ENCODE measurements at places on chromosomes 3 and 15.

DNA sequence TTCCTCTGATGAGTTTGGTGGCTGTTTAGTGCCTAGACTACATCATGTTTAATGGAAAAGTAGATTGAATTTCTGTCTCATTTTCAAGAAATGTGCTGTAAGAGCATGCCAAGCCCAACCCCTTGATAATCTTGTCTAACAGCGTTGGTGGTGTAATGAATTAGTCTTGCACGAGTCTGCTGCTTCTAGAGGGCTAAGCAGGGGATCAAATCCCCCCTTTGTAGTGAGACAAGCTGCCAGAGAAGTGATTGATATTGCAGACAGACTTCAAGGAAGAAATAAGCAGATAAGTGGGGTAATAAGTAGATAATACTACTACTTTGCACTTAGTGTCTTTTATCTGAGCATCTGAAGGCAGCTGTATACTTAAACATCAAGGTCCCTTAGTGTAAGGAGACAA is 141.4 kb downstream of the TP63 start:
- DNase-seq: no peak

DNA sequence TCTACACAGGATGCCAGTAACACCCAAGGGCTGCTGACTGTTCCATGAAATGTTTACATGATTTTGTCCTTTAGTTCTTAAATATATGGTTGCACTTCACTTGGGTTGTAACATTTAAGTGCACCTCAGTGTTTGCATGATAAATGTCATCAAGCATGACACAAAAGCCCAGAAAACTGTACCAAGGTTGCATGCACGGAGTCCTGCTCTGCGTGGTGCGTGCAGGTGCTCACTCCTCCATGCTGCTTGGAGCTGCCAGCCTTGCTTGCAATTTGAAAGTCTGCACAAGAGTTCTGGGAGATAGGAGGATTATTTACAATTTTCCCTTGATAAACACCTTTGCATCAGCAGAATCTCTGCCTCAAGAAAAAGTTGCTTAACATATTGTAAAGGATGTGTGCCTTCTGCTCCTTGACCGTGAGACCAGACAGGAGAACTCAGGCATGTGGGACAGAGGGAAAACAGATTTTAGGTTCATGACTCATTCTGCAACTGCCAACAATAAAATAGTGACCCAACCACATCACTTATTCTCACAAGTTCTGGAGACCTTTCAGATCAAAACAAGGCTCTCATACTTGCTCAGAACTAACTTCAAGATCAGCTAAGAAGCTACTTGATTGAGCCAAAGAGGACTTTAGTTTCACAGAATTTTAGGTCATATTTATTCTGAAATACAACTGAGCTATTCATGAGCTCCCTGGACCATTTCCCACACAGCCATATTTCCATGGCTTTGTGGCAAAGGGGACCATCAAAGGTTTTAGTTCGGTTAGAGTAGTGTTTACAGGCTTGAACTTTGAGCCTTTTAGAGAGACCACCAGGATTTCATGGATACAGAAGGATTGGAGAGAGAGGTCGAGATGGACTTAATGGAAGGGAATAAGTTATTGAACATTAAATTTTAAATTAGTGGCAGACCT is 128.4 kb upstream of the ZBED2 start:
- no peak for DNase-seq

- DNase-seq: no peak
Measured at GRCh38 chr3:81695302-81695701, 66.1 kb downstream of the GBE1 start.

GRCh38 chr3:117356091-117356705 is 646.6 kb downstream of the TUSC7 start:
- DNase-seq: no peak

DNA sequence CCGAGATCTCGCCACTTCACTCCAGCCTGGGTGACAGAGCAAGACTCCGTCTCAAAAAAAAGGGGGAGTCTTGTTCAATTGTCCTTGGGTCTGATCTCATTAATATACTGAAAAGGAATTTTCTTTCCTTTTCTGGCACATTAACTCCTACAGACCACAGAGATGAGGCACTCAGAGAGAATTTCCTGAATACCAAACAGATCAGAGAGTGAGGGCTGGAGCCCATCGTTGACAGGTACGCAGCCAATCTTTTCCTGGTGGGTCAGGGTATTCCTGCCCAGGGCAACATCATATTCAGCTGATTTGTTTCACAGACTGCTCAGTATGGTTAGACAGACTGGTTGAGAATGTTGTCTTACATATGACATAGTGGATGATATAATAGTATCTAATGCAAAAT is 82.8 kb upstream of the TNFSF10 start:
- no peak for DNase-seq

DNA sequence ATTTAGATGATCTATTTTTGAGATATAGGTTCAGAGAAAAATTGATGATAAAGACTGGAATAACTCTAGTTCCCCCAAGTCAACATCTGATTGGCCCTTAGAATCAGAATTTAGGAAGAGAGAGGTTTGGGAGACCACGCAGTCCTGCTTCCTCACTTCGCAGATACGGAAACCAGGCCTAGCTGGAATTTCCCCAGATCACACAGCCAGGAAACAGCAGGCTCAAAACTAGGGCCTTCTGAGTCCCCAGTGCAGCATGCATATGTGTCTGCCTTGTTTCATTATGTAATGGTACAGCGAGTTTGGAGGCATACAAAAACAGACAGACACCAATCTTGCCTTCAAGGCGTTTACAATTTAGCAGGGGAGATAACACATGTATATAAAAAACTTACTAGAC is 177.1 kb upstream of the ICE2 start:
- no peak for DNase-seq

GRCh38 chr15:94053626-94054025 is 177.7 kb upstream of the MCTP2 start:
- no peak for DNase-seq

GRCh38 chr3:39130693-39131265 is 22.6 kb downstream of the CSRNP1 start:
- DNase-seq: no peak

DNA sequence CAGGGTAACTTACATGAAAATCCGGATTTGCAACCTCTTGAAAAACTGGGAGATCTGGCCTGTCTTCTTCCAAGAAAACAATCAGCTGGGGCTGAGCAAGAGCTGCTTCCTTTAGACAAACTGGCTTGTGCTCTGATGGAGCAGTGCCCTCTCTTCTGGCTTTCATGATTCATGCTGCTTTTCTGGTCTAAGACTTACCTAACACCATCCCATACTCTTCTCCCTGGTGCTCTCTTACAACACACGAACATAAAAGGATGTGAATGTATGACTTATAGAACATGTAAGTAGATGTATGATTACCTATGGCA is 9.9 kb downstream of the TJP1 start:
- no peak for DNase-seq

DNA sequence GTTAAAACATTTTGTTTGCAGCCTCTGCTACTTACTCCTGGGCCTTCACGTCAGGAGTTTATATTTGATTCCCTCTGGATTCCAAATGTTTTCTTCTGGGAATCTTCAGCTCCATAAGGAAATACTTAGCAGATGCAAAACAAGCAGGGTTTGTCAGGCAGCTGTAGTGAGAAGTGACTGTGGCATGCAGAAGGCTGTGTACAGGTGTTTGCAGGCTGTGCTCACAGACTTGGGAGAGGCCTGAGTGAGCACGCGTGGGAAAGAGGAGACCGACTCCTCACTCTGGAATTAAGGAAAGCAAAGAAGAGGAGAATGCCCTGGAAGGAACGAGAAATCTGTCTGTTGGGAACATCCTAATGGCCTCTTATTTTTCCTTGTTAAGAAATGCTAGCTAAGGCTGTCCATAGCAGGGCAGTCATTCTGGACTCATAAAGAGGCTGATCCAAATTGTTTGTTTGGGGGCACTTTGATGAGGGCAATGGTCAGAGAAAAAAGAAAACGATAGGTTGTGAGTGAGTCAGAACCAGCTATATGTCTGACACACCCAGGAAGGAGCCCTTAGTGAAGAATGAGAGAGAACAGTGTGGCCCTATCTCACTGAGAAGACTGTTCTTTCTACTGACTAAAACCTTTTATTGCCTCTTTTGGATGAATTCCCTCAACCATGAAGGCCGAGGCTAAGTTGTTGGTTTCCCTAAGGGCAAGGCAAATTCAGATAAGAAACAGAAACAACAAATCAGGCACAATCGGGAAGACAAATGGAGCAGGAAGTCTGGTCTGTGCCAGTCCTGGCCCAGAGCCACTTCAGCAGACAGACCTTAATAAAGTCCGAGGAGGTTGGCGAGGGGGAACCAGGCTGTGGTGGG is 82.6 kb downstream of the TGFBR2 start:
- DNase-seq: no peak

DNA sequence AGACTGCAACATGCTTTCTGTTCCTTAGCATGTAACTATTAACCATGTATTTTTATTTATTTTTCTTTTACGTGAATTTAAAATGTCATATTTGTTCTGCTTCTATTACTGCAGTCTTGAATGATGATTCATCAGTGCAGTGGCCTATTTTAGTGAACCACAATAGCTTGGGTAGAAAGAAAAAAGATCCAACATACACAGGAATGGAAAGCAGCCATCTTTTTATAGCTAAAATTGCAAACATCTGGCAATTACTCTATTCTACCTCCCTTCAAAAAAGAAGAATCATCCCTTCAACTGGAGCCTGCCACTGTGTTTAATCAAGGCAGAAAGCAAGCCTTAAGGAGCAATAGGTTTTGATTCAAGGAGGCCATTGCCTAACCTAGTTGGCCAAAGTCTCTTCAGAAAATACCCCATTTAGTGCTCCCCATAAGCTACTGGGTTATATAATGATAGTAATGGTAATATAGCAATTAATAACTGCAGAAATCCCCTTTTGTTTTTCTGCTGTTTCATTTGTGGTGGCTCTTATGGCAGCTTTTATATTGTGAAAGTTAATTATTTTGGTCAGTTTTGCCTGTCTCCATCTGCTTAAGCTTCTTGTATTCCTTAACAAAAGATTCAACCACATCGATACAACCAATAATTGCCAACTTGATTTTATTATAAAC is 267.3 kb downstream of the LPP start:
- DNase-seq: no peak

GRCh38 chr15:95326431-95327182 is 1003.9 kb upstream of the NR2F2 start:
- no peak for DNase-seq

- no peak for DNase-seq
Measured at GRCh38 chr3:178686826-178687225, 150.6 kb downstream of the KCNMB2 start.

DNA sequence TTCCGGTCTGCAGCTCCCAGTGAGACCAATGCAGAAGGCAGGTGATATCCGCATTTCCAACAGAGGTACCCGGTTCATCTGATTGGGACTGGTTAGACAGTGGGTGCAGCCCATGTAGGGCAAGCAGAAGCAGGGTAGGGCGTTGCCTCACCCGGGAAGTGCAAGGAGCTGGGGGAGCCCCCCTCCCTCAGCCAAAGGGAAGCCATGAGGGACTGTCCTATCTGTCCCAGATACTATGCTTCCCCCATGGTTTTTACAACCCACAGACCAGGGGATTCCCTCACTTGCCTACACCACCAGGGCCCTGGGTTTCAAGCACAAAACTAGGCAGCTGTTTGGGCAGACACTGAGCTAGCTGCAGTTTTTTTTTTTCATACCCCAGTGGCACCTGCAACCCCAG is 71.8 kb downstream of the CPNE4 start:
- no peak for DNase-seq

DNA sequence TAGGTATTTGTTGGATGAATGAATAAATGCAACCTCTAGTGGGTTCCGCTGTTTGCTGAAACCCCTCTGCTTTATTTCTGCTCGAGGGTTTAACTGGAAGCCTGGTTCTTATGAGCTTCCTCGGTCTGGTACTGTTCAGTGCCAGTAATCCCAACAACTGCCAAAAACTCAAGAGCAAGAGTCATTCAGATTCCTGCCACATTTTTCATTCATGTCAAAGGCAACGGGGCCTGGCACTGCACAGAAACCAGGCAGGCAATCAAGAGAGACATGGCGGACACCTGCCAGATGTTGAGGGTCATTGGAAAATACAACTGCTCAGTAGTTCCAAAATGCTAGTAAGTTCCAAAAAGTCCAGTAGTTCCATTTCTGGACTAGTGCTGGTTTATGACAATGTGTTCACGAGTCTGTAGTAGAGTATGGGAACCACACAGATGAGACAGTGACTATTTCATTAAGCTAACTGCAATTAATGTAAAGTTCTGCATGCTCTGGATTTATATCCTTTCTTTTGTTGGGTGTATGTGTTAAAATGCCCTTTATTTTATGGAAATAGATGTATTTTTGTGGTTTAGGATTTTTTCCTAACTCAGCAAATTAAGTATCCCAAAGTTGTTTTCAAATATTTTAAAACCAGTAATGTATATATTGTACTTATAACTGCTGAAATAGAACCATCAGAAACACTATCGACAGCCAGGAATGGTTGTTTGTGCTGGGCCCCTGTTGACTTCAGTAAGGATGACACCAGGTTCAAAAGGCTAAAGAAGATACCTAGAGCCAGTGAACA is 22.7 kb upstream of the TMEM41A start:
- no peak for DNase-seq

- DNase-seq: no peak
Measured at GRCh38 chr3:146598535-146598934, 6.6 kb downstream of the PLSCR5 start.

- DNase-seq: no peak
Measured at GRCh38 chr3:114323546-114324254, 29.9 kb downstream of the TIGIT start.

DNA sequence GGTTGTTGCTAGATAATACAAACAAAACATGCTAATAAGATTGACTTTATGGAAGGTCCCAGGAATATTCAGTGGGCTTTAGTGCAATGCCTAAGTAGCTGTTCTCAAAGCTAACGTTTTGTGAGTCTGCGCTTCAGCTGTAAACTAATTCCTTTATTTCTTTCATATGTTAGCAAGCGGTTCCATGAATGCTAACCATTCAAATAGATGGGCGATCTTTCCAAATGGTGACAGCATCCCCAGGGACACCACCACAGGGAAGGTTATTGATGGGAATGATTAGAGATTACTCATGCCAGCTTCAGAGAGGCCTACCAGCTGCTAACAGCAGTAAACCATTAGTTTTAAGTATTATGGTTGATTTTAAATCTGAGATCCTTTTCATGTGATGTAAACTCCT is 405.7 kb upstream of the MCTP2 start:
- DNase-seq: no peak

- no peak for DNase-seq
Measured at GRCh38 chr3:71016178-71016845, 567.2 kb downstream of the FOXP1 start.

DNA sequence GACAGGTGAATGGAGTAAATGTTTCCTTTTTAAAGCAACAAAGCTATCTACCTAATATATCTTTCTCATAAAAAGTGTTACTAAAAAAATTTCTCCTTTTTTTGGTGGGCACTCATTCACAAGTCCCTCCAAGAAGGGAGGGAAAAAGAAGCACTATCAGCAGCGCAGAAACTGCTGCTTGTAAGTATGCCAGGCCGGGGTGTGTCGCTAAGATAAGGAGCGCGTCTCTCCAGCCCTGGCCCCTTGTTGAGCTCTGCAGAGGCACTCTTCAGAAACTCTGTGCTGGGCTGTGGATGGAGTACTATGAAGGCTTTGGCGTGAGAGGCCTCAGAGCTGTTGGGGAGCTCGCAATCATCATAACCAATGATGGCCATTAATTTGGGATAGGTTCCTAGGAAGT is 49.1 kb downstream of the ZDHHC3 start:
- DNase-seq: no peak

- DNase-seq: no peak
Measured at GRCh38 chr15:97994236-97994635, 33.7 kb downstream of the ARRDC4 start.

GRCh38 chr3:128425846-128426127 is 40.9 kb downstream of the DNAJB8 start:
- no peak for DNase-seq
